ENCODE measurements at places on chromosomes 11 and 22.

DNA sequence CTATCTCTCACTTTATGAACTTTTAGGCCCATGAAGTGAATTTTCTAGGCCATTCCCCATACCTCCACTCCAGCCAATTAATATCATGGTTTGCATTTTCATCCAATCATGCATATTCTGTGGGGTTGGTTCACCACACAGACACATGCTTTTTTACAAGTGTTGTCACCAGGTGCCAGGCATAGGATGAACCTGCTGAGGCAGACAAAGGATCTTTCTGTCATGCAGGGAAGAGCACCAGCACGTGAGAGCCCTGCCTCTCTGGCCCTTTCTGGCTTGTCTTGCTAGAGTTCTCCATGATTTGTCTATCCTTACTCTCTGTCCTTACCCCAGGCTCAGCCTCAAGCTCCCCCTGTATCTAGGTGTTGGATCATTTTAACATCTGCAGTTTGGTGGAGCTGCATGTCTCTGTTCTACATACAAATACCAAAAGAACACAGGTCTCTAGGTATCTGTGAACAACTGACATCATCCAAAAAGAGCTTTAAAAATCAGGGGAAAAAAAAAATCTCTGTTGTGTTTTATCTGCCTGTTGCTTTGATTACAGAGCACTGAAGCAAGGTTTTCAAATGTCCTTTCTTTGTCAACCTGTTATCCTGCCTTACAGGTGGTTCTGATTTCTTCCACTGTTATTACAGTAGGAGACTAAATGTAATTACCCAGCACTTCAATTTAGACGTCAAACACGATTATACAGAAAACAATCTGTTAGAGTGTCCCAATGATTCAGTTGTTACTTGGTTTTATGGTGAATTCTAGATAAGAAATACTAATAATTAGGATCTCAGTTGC is 58.4 kb upstream of the GRAMD1B start:
- DNase-seq, result no peak

DNA sequence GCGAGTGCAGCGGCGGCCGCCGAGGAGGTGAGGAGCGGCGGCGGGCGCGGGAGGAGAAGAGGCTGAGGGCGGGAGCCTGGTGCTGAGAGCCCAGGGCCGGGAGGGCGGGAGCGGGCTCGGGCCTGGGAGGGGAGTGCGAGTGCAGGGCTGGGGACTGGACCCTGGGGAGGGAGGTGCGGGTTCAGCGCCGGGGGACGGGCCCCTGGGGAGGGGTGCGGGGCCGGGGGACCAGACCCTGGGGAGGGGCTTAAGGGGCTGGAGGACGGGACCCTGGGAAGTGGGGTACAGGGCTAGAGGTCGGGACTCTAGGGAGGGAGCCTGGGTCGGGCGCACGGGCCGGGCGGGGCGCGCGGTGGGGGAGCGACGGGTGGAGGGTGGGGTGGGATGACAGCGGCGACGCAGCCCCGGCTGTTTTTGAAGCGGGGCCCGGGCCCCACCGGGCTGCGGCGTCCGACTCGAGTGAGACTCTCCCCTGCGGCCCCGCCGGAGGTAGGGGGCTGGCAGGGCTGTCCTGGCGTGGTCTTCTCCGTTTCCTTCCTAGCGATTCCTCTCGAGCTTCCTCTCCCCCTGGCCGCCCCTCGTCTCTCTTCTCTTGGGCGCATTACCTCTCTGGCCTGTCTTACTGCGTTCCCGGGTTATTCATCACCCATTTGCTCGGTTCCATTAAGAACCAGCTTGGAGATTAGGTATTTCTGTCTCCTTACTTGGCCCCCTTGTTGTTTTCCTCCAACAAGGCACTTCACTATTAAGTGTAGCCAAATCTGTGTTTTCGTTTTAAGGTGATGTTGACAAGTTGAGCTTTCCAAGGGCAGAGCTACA is 754 bp downstream of the NUP50 start:
- no peak for DNase-seq

- DNase-seq, result peak; percentile 49
These were observed 13.7 kb downstream of the SULT4A1 start for GRCh38 chr22:43848366-43849171.

DNA sequence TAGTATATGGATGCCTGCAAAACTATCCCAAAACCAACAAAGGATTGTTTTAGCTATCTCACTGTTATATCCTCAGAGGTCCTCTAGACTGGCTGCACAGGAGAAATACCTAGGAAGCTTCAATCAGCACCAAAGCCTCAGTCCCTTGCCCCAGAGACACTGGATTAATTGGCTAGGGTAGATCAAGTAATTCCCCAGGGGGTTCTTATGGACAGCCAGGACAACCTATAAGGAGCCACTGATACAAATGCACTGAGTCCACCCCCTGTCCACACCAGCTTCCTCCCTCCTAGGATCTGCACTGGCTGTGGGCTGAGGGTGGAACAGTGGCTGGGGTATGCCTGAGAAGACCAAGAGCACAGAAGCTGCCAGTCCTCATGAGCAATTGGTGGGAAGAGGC is 16.3 kb downstream of the ADORA2A start:
- DNase-seq, result no peak

DNA sequence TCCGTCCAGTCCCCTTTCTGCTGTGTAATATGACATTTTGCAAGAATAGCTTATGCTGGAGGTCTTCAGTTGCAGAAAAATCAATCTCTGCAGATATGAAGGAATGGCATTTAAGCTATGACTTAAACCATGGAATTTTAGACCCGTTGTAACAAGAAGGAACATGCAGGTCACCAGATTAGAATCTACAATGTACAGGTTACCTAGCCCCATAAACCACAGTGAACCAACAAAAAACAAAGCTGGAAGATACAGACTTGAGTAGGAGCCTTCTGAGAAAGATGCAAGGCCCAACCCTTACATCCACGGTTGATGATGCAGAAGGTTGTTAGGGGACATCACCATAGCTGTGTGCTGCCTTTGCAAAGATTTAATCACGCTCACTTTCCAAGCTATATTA is 132.5 kb downstream of the WT1 start:
- no peak for DNase-seq
